ENCODE measurements at places on chromosomes 12 and 14.
A peak's percentile ranks its signal among the peaks of the same experiment; 100 is the strongest.

GRCh38 chr12:40192704-40193255 is 32.0 kb upstream of the LRRK2 start:
- no peak for DNase-seq

DNA sequence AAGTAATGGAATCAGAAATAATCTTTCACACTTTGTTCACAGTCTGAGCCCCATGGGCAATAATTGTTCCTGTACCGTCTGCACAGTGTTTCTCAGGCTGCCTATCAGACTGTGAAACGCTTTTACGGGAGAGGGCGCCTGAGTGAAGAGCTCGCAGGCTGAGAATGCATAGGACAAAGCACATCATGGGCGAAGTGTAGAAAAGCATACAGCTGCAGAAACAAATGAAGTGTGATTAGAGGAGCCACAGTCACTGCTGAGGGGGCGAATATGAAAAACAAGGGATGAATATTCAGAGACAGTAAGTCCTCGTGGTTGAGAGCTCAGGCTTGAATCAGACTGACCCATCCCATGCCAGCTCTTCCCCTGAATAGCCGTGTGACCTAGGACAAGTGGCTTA is 438.4 kb upstream of the DCN start:
- DNase-seq: no peak

- no peak for DNase-seq
Measured at GRCh38 chr12:131702573-131702877, 8.4 kb upstream of the SFSWAP start.

DNA sequence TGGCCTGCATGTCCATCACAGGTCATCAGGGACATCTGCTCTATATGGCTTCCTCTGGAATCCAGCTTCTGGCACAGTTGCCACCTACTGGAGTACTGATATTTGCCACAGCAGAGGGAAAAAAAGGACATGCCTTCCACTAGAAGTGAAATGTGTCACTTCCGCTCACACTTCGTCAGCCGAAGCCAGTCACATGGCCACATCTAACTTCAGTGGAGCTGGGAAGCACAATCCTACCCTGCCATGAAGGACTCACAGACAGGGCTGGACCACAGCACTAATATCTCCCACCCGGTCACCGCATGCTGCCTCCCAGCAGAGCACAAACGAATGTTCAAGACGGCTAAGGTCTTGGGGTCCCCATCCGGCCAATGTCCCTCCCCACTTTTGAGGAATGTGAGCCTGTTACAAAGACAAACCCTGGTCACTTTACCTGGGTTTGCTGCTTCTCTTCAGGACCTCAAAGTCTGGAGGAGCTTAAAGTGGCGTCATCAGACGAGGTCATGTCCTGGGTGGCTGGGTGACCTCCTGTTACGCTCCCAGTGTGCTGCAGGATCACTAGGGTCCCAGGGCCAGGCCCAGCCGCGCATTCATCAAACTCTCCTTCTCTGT is 98.6 kb downstream of the GCH1 start:
- DNase-seq: no peak

DNA sequence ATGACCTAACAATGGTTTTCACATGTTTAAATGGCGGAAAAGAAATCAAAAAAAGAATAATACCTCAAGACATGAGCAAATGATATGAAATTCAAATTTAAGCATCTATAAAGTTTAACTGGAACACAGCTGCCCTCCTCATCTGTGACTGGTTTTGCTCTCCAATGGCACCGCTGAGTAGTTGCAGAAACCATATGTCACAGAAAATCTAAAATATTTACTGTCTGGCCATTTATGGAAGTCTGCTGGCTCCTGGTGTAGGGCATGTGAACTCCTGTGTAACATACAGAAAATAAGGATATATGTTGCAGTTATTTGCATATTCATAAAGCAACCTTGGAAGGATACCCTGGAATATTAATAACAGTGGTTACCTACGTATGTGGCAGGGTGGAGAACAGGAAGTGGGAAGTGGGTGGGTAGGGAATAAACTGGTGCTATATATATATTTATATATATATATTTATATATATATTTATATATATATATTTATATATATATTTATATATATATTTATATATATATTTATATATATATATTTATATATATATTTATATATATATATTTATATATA is 48.4 kb downstream of the LTBP2 start:
- no peak for DNase-seq

DNA sequence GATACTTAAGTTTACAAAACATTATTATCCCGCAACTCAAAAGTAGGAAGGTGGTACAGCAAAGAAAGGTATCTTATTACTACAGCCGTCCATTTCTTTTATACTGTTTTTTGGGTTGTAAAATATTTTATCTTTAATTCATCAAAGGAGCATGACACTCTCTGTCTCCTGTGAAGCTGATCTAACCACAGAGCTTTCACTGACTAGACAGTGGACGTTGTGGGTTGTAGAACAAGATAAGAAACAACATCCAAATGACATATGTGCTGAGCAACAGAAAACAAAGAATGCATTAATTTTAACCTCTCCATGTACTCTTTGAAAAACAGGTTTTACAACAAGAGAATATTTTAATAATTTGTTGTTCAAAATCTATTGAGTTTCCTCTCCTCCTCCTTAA is 195.9 kb upstream of the FBXO33 start:
- no peak for DNase-seq

- no peak for DNase-seq
Measured at GRCh38 chr12:62516927-62517326, 50.3 kb downstream of the MON2 start.

DNA sequence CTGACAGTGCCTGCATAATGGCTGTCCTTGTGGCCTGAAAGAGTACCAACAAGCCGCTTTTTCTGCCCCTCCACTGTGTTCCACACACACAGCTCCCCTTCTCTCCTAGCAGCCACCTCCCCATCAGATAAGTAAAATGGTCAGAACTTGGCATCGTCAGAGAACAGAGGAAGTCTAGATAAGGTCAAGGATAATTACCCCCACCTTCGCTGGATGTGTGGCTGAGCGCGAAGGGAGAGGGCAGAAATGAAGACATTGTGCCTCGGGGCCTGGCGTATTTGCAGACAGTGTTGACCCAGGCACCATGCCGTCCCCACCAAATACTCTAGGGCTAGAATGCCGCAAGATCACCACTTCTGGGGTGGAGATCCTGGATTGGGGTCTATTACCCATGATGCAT is 30.6 kb downstream of the FBXO21 start:
- no peak for DNase-seq

DNA sequence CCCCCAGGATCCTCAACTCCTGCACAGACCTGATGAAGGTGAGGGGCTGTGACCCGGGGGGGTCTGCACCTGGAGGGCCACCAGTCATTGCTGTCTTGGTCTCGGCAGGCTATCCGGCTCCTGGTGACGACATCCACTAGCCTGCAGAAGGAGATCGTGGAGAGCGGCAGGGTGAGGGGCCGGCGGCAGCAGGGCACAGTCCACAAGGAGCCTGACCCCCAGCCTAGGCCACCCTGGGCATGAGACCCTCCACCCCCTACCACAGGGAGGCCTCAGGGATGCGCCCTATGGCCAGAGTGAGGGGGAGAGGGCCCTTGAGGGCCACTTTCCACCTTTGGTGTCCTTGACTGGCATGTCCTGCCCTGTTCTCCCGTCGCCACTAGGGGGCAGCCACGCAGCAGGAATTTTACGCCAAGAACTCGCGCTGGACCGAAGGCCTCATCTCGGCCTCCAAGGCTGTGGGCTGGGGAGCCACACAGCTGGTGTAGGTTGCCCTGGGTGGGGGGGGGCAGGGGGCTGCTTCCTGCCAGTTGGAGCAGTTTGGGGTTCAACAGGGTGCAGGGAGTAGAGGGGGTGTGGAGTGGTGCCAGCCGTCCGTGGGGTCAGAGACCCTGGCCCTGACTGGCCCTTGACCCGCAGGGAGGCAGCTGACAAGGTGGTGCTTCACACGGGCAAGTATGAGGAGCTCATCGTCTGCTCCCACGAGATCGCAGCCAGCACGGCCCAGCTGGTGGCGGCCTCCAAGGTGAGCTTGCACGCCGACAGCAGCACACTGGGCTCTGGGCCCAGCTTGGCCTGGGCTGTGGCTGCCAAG is 25.0 kb downstream of the HIP1R start:
- DNase-seq: no peak

DNA sequence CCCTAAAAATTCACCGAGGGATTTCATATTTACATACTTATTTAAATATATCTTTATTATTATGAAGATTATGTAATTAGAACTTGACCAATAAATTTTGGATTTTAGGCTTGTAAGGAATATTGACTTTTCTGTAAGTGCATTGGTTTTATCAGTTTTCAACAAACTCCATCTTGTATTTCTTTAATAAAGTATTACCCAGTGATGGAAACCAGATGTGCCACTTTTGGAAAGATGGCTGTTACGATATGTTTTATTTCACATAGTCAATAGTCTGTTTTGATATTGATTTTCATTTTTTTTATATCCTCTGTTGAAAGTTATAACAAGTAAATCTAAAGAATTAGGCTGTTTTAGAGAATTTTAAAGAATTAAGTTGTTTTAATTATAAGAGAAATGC is 1.8 kb downstream of the MON2 start:
- DNase-seq: no peak

- DNase-seq: no peak
Measured at GRCh38 chr14:54711812-54712464, 145.0 kb downstream of the SAMD4A start.

GRCh38 chr12:118742431-118742830 is 238.9 kb upstream of the SRRM4 start:
- no peak for DNase-seq

DNA sequence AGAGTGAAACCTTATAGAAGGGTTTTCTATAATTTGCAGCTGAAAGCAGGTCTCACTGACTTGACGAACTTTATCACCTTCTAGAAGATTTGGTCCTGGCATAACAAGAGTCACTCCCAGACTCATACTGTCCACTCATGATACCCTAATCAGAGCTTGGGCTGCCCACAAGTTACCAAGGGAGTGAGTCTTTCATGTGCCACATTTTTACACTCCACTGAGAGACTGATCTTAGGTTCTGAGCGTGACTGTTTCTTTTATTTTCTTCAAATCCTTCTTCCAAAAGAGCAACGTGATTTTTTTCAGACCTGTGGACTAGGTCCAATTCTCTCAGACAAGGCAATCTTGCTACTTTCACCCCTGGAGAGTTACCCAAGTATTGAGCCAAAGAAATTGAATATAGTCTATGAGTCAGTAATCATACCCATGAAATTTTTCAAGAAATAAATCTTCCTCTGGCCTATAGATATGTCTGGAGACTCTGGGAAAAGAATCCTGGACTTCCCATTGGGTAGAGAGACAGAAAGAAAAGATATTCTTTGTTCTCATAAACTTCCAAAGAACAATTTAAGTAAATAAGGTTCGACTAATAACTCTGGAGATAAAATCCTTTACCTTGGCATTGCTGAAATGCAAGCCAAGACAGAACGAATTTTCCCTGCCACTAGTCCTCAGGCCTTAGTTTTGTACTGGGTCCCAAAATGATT is 26.9 kb downstream of the SIX1 start:
- no peak for DNase-seq

- no peak for DNase-seq
Measured at GRCh38 chr12:93242154-93242972, 135.4 kb upstream of the NUDT4 start.

GRCh38 chr12:129821964-129822363 is 81.9 kb downstream of the TMEM132D start:
- no peak for DNase-seq

- peak; percentile 74 for DNase-seq
Measured at GRCh38 chr12:851913-852312, 97.6 kb downstream of the RAD52 start.

DNA sequence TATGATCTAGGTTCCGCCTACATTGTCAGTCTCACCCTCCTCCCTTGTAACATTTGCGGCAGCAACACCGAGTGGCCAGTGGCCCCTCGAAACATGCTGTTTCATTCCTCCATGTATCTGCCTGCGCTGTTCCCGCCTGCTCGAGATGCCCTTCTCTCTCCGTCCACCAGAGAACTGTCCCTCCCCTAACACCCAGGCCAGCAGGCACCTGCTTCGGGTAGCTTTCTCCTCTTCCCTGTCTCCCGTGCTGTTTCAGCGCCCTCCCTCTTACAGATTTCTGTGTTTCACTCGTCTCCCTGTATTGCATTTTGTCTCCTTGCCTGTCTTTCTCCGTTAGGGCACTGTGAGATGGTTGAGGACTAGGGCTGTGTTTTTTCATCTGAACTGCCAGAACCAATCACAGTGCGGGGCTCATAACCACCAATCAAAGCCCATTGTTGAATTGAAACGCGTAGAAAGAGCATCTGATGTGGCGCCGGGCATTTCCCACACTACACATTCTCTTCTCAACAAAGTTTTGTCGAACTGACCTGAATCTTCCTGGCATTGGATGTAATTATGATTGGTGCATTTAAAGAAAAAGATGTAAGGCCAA is 40.9 kb upstream of the ELK3 start:
- DNase-seq: no peak

DNA sequence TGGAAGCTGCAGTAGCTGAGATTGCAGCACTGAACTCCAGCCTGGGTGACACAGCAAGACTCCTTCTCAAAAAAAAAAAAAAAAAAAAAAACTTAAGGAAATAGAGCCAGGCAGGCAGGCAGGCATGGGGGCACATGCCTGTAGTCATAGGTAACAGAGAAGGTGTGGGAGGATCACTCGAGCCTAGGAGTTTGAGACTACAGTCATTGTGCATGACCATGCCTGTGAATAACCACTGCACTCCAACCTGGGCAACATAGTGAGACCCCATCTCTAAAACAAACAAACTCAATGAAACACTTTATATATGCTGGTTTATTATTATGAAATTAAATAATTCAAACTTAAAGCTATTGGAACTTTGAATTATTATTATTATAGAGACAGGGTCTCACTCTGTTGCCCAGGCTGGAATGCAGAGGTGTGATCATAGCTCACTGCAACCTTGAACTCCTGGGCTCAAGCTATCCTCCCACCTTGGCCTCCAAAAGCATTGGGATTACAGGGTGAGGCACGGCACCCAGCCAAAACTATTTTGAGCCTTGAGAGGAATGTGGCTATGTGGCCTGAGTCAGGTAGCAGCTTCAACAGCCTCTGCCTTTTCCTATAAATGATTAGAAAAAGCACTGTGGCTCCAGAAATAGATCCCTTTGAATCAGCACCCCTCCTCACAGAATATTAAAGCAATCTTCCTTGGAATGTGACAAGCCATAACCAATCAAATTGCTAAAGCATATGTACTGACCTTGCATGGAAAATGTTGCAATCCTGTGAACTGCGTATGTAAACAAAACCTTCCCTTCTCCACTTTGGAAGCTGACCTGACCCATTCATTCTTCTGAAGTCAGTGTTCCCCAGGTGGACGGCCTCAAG is 34.7 kb upstream of the YY1 start:
- no peak for DNase-seq

All from HS-27A (cell line).